Stimulated activated CD4-positive, alpha-beta T cell treated with anti-CD3 and anti-CD28 coated beads, TNF-alpha, amount 100 ng/mL, for 1 hour (primary cell): ENCODE measurements at places on chromosomes 7 and 10.

DNA sequence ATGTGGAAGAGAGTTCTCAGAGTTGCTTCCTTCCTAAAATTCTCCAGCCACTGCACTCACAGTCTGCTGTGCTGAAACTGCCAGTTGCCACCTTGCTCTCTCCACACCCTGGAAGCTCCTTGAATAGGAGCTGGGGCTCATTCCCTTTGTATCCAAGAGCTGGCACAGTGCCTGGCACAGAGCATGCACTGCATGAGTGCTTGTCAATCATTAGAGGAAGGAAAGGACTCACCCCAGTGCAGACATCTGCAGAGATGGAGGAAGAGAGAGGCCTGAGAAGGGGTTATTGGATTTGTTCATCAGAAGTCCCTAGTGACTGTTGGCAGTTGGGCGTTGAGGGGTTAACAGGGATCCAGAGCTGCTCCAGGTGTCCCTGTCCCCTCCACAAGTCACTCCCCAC is 41.7 kb upstream of the DUSP5 start:
- DNase-seq: no peak

DNA sequence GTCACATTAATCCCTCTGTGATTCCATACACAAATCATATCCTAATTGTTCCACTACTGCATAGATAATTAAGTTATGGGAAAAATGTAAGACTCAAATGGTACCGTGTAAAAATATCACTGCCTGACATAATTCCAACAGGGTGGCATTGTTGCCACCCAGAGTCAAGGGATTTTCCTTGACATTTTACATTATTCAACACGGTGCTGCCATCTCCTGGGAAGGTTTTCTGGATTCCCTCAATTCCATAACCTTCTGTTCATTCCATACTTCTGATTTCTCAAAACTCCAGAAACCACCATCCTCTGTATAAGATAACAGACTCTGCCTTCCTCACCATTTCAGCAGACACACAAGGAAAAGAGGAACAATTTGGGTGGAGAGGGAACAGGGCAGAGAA is 495.9 kb downstream of the XPNPEP1 start:
- DNase-seq: no peak

GRCh38 chr10:103040418-103040817 is 122.3 kb downstream of the CNNM2 start:
- no peak for DNase-seq

GRCh38 chr10:44083719-44084400 is 301.0 kb downstream of the CXCL12 start:
- no peak for DNase-seq

- DNase-seq: no peak
These were observed 4.1 kb downstream of the KCNIP2 start for GRCh38 chr10:101839416-101840063.
